Upper lobe of left lung (tissue), 6 donors: ENCODE measurements at places on chromosomes 12 and 14. TPM values are rescaled to one million over a fixed set of nuclear protein-coding genes. Genes with fewer than 3 reads are reported as not detected.

The WSB2 gene
- total RNA-seq: 46.1 TPM

The MIA2 gene
- 13.0 TPM for total RNA-seq

The NUAK1 gene
- 11.6 TPM for total RNA-seq

The CLSTN3 gene
- total RNA-seq: 33.6 TPM

The TAS2R42 gene
- total RNA-seq: not detected

The SMARCC2 gene
- total RNA-seq: 107 TPM

The CAPS2 gene
- total RNA-seq: 7.7 TPM

The DPY19L2 gene
- total RNA-seq: 1.4 TPM

The PRIMA1 gene
- 0.23 TPM for total RNA-seq

The TRIAP1 gene
- 20.8 TPM for total RNA-seq

The SLC4A8 gene
- 7.5 TPM for total RNA-seq

The CLEC6A gene
- total RNA-seq: 0.98 TPM
